ENCODE measurements at places on chromosomes 1 and 21. TPM values are rescaled to one million over a fixed set of nuclear protein-coding genes. Genes with fewer than 3 reads are reported as not detected.

Gene RNF186
- not detected for total RNA-seq

Gene GBP1
- 39.3 TPM for total RNA-seq

Gene HTR1D
- 0.91 TPM for total RNA-seq

Gene SLC6A17
- total RNA-seq: not detected

Gene SPRR2A
- 0.96 TPM for total RNA-seq

Gene CHIT1
- total RNA-seq: 6.6 TPM

Gene FMOD
- total RNA-seq: 59.0 TPM

Gene HES4
- total RNA-seq: 63.6 TPM

DNA sequence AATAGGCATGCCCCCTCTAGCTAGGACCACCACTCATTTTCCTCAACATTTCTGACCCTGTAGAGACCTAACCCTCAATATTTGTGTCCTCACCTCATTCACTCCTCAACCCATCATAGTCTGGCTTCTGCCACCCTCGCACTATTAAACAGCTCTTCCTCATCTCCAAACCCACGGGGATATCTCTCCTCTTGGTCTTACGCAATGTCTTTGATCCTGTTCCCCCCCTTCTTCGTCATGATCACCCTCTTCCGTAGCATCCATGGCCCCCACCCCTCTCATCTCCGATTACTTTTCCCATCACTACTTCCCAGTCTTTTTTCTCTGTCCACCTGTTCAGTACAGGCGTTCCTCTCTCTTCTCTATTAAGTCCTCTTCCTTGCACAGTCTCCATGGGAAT lies 51.7 kb upstream of the SPOCD1 start:
- DNase-seq: no peak

DNA sequence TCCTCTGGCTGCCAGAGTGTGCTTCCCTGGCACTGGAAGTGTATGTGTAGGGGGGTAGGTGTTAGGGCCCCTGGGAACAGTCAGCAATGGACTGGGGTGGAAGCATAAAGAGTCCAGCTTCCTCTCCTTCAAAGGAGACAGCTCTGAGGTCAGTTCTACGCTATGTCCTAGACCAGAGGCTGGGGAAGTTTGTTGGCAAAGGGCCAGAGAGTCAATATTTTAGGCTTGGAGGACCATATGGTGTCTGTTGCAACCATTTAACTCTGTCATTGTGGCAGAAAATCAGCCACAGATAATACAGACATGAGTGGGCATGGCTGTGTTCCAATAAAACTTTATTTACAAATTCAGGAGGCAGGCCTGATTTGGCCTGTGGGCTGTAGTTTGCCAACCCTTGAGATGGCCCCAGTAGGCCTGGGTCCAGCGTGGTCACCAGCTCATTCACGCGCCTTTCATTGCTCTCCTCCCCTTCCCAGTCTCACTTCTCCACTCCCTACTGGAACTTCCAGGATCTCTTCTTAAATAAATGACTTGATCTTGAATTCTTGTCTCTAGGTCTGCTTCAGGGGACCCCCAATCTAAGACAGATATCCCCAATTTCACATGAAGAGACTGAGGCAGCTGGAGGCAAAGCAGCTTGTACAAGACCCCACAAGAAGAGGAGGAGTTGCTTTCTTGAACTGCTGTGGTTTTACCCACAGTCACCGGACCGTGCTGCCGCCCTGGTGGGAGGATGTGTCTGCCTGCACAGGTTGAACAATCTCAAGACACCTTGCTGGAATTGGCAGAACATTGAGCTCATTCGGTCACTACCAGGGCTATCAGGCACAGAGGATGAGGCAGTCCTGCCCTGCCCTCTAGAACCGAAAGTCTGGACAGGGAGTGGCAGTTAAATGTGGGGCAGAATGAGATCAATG lies 162.4 kb upstream of the POU3F1 start:
- no peak for DNase-seq

DNA sequence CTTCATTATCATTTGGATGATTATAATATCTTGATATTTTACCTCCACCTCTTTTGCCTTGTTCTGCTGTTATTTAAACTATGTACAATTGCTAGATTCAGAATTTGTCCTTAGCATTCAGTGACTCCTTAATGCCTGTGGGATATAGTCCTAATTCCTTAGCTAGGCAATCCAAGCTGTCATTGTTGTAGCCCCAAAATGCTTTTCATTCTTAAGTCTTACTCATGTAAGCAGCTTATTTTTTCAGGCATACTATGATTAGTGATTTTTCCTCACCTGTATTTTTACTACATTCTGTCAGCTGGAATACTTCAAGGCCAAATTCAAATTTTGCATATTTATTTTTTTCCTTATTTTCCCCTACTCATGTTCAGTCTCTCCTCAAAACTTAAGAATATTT lies 13.4 kb downstream of the PKN2 start:
- no peak for DNase-seq

GRCh38 chr1:222546548-222547259 lies 1.2 kb downstream of the HHIPL2 start:
- DNase-seq: no peak

GRCh38 chr1:45623972-45624371 lies at the start of gene CCDC17:
Gene CCDC17, minus strand, starts transcription at chr1:45624054. Its CDS starts 145 bp downstream, at chr1:45623909.
- no peak for DNase-seq

DNA sequence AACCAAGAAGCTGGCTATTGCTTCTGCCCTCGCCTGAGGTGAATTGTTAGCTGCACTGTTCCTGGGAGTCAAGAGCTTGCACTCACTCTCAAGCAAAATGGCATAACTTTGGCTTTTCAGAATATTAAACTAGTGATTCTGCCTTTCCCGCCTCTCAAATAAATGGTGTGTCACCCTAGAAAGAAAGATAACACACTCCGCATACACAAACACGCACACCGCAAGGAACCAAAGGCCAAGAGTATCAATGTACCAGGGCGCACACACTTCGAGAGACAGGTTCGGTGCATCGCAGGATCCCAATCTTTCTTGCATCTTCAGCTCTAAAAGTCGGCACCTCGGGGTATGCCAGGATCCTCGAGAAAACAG lies 470 bp upstream of the RTCA start:
- DNase-seq: no peak

GRCh38 chr1:119286587-119287181 lies 81.9 kb upstream of the HAO2 start:
- no peak for DNase-seq

- no peak for DNase-seq
Observed at GRCh38 chr1:226678701-226679100, 60.4 kb downstream of the ITPKB start.
